Lung microvascular endothelial cell (primary cell): ENCODE measurements at places on chromosomes 12 and 14.

DNA sequence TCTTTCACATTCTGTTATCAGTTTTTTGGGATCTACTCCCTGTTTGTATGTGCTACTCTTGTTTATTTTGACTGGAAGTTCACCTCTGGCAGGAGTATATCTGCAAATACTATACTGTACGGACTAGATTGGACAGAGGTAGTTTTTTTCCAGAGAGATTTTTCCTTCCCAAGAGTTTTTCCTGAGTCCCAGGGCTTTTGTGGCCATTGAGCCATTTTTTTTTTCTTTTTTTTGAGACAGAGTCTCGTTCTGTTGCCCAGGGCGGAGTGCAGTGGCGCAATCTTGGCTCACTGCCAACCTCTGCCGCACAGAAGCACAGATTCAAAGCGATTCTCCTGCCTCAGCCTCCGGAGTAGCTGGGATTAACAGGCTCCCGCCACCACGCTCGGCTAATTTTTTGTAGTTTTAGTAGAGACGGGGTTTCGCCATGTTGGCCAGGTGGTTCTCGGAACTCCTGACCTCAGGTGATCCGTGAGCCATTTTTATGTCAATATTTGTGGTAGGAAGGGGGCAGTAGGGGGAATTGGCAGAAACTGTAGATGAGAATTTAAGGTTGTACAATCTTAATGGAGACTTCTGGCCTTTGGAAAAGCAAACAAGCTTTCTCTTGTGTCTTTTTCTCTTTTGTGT is 19.4 kb downstream of the KTN1 start:
- DNase-seq, result peak; percentile 30

GRCh38 chr12:77469578-77470333 is 360.9 kb upstream of the NAV3 start:
- DNase-seq, result no peak

- DNase-seq, result peak; percentile 16
These were observed 3.0 kb downstream of the IL22 start for GRCh38 chr12:68250454-68250853.

DNA sequence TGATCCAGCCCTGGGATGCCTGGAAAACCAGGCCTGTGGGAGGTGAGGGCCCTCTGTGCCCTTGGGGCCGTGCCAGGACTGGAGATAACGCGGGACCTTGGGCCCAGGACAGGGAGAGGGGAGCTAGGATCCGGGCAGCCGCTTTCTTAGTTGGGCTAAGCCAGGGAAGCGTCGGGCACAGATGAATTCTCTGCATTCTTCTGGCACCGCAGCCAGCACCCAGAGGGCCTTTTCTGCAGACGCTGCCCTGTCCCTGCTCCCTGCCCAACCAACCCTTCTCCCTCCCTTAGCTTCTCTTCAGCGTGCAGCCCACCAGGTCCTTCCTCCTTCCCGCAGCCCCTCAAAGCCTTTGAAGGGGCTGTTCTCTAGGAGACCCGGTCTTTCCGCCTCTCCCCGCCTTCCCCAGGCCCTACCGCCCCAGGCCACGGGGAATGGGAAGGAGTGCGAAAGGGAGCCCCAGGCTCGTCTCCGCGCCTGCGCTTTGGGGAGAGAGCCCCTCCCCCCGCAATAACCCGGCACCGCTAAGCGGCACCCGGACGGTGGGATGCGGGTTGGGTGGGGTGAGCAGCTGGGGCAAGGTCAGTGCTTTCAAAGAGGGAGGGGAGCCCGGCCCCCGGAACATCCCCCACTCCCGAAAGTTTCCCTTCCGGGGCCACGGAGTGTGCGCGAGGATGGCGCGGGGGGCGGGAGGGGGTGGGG is 663 bp downstream of the NCKAP5L start:
- DNase-seq, result peak; percentile 60

DNA sequence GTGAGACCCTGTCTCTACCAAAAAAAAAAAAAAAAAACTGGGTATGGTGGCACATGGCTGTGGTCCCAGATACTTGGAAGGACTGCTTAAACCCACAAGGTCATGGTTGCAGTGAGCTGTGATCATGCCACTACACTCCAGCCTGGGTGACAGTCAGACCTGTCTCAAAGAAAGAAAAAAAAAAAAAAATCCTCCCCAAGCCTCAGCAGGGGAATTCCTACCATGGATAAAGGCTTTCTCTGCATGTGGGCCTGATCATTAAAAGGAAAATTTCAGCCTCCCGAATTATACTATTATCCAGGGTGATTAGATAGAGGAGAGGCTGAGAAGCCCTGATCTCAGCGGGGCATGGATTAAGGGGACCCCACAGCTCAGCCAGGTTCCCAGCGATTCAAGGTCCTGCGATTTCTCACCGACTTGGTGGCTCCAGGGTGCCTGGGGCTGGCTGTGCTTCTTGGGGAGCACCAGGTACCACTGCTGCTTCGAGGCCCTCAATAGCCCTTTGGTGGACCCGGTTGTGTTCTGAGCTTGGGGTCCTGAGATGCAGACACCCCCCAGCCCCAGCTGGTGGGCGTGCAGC is 5.6 kb downstream of the SH2B3 start:
- no peak for DNase-seq
